Fibroblast of skin of left quadriceps (primary cell): ENCODE measurements at places on chromosomes 4 and X.

DNA sequence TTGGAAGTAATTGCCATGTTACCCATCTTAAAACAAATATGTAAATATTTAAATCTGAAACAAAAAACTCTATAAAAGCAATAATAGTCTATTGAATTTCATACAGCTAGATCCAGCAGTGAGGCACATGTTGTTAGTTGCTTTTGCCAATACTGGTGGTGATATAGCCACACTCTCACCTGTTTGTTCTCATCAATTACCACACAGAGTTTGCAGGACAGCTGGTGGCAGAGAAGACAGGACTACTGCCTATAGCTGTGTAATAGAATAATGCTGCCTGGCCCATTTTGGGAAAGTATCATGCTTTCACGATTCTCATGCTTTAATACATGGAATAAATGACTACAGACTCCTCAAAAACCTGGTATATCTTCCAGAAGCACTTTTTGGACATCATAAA is 3.7 kb upstream of the PRR32 start:
- no peak for DNase-seq

DNA sequence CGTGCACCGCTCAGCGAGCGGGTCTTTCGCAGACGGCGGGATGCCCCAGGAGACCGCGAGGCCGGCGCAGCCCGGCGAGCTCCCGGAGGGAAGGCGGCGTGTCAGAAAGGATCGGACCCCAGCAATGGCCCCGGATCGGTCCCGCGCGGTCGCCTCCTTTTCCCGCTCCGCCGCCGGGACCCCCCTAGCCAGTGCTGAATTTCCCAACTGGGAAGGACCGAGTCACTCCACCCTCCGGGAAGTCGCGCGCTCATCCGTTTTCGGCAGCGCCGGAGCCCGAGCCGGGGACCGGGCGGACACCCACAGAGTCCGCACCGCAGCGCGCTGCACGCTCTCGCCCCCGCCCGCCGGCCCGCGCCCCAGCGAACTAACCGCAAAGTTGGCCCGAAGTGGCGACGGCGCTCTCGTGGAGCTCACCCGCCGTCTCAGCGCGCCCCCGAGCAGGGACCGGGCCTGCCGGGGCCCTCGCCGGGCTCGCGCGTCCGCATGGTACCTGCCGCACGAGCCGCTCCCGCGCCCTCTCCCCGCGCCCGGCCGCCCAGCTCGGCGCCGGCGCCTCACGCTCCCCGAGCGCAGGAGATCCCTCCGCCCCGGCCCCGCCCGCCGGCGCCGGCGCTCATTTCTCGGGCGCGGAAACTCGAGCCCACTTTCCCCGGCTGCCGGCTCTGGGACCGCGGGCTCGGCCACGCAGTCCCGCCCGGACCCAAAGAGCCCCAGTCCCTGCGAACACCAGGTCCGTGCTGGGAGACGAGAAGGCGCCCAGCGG is at the start of gene FAT1:
Gene FAT1, minus strand, starts transcription at position 565 of the 766 bp plus-strand sequence. CDS start 14,029 bp downstream, outside the sequence.
- DNase-seq: peak; percentile 70

GRCh38 chrX:151537572-151537971 is 25.9 kb upstream of the PASD1 start:
- no peak for DNase-seq

- DNase-seq: no peak
Observed at GRCh38 chr4:72842323-72842722, 227.2 kb downstream of the COX18 start.

DNA sequence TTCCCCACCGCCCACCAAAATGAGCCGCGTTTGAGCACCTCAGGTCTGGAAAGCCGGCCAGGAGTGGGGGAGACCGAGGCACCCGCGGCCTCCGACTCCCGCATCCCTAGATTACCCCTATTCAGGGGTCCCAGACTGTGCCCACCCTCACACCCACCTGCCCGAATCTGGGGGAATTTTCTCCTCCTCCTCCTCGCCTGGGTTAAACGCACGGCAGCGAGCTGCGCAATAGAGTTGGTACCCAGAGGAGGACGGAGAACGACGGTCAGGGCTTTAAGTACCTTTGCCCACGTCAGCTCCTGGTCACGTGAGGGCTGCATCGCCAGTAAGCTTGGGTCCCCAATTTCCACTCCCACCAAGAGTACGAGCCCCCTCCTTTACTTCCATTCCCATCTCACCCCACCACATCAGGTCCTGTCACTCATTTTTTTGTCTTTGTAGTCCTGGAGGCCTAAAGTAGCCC is at the start of gene ARMCX2:
Gene ARMCX2, minus strand, starts transcription at position 250 of the 463 bp plus-strand sequence. CDS start 2,262 bp downstream, outside the sequence.
- DNase-seq: peak; percentile 53

DNA sequence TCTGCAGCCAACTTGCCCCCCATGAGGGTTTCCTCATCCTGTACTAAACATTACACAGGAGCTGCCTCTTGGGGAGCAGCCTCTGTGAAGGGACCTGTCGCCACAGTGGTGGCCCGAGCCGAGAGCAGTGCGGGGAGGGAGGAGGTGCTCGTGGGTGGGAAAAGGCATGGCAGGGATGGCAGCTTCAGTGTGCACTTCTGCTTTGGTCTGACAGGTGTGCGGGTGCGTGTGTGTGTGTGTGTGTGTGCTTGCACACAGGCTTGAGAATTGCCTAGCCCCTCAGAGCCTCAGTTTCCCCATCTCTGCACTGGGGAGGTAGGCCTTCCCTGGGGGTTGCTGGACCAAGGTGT is 3.9 kb downstream of the SH3TC1 start:
- DNase-seq: no peak

GRCh38 chrX:21708116-21708515 is 49.8 kb downstream of the SMPX start:
- DNase-seq: no peak

DNA sequence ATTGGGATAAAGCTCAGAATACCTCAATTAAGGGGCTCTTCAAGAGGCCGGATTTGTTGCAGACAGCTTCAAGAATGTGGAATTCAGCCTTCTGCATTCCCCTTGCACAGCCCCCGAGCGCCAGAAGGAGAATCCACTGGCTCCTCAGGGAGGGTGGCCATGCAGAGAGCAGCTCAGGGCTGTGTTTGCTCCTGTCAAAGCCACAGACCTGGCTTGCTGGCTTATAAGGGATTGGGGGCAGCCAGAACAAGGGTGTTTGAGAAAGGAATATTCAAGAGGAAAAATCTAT is 36.8 kb downstream of the ING2 start:
- DNase-seq: no peak

- no peak for DNase-seq
Observed at GRCh38 chrX:103789004-103789403, 12.4 kb downstream of the PLP1 start.

DNA sequence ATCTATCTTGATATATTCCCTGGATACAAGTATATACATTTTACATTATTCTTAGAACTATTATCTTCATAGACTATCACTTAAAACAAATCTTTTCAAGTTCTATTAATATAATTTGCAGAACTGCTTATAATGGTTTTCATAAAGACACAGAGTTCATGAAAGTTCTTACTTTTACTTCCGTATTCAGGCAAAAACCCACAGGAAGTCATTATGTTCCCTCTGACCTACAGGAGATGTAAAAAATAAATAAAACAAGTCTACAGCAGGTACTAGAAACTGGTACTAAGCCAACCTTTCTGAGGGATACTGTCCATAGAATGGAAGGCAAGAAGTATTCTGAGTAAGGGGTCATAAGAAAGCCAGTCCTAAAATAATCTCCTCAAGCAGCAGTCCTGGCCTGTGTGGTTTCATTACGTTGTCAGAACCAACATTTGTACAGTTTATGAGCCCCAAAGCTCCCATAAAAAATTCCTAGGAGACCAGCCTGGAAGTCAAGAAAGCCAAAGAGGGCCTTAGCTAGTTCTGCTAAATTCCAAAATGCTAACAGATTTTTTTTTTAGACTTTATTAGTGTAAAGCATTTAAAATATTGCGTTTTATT is 68.6 kb downstream of the CAMK2D start:
- DNase-seq: no peak

DNA sequence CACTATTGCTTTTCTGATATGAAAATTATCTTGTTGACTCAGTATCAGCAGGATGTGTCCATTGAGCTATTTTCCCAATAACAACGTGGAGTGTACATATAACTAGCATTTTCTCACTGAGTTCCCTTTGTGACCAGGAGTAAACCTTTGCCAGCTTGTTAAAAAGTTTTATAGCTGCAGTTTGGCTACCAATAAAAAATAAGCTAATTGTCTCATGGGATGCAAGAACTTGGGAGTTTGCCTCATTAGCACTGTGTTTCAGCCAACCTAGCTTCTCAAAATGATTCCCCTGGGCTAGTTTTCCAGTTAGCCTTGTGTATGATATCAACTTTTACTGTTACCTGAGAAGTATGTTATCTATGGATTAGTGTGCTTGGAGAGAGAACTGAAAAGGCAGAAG is 24.9 kb upstream of the ANXA5 start:
- DNase-seq: no peak

DNA sequence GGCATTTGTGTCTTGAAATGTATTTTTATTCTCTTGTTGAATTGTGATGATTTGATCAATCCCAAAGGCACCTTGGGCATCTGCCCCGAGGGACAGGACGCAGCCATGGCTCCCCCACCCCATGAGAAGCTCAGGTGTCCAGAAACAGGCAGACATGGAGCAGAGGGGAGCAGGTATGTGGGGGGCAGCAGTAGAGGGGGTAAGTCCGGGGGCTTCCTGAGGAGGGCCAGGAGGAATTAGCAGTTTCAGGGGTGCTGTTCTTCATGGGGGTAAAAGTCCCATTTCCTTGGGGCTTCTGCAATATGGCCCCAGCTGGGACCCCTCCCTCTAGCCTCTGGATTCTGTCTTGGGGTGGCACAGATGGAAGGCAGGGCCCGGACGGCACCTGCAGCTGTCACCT is 67.0 kb upstream of the HMX1 start:
- no peak for DNase-seq

DNA sequence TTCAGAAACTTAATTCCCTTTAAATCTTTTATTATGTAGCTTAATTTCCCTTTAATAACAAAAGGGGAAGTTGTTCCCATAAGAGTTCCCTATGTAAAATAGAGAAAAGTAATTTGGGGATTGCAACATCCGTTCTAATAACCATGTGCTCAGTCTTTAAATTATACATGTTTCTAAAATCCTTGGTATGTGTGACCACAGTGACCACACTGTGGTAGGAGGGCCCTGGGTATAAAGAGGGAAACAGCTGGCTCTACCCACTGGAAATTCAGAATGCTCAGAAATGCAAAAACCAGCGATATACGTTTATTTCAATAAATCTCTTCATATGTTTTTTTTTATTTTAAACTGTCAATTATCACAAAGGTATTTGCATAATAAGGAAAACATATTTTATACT is 219.1 kb downstream of the FGF13 start:
- no peak for DNase-seq

DNA sequence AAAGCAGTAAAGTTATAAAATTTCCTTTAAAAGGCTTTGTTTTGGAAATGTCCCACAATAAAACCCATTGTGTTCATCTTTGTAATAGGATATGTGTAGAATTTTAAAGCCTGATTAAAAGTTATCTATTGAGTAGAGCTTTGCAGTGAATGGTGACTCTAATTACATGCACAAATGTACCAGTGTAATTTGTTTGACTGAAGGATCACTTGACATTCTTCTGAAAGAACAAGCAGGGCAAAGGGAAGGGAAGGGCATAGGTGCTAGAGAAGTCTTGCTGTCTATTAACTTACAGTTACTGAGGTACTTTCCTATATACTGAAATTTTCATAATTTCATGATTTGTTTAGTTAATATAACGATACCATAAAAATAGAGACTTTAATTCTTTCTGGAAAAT is 70.8 kb downstream of the STIM2 start:
- DNase-seq: no peak

GRCh38 chrX:69257499-69258127 is 92.4 kb upstream of the PJA1 start:
- no peak for DNase-seq

DNA sequence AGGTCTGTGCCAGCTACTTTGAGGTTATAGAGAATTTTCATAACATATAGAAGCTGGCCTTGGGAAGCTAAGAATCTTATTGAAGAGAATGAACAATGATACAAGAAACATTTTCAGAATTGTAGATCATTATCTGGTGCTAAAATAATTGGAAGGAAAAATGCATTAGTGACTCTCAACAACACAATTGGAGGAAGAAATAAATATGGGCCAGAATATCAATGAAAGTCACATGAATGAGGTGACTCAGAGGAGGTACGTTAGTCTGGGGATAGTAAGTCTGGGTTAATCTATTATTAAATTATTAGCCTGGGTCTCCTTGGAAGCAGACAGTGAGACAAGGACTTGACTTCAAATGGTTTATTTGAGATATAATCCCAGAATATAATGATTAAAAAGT is 529.3 kb upstream of the SLIT2 start:
- DNase-seq: no peak

DNA sequence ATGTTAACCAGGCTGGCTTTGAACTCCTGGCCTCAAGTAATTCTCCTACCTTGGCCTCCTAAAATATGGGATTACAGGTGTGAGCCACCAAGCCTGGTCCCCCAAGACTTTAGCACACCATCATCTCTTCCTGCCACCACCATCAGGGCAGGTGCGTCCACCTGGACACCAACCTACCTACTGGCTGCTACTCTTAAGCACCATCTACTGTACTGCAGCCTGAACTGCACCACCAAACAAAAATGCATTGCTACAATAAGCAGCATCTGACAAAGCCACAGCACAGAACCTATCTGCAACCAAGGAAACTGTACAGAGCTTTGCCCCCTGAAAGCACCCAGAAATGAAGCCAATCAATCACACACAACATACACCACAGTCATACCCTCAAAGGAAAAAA is 139.7 kb downstream of the EFHC2 start:
- no peak for DNase-seq

DNA sequence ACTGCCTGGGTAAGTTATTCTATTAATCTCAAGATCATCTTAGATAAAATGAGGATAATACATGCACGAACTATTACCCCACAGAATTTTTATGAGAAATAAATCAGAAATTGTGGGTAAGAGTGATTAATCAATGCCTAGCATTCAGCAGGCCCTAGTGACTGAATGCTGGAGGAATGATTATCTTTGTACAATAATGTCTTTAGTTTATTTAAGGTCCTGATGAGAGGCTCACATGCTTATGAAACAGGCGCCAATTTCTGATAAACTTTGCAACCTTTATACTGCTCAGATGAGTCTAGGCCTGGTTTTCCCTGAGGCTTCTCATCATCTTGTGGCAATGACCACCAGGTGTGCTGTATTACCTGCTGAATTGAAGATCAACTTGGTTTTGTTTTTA is 27.8 kb upstream of the BMP2K start:
- no peak for DNase-seq

GRCh38 chr4:153514001-153514526 is 47.9 kb downstream of the TMEM131L start:
- peak; percentile 70 for DNase-seq

DNA sequence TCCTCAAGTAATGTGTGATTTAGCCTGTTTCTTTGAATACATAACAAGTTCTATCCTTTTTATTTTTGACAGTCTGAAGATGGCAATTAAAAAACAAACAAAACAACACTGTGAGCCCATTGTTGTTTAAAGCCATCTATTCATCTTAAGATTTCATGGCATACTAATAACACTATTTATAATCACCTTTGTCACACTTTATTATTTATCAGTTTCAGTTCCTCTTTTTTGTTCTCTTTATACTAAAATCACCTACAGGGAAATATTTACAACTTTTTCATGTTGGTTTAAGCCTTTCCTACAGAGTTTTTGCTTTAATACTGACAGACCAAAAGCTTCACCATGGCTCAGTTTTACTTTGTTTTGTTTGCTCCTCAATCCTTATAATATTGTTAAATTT is 247.4 kb upstream of the CTSO start:
- DNase-seq: no peak
